ENCODE measurements at places on chromosomes 16 and 17.

DNA sequence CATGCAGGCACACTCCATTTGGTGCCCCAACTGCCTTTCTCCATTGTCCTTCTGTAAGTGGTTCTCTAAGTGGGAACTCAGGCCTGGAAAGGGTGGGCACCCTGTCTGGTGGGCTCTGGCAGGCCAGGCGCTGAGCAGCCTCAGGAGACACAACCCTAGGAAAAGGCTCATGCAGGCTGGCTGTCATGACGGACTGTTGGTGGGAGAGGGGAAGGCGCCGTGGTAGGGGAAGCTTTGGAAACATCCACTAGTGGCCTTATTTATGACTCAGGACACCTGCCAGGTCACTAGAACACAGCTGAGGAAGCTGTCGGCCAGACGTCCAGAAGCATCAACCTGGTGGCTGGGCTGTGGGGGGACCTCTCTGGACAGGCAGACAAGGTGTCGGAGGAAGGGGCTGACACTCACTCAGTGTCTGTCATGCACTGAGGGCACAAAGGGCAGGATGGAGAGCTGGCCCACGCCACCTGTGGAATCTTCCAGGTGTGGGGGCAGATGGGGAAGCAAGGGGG, 216.0 kb downstream of the SEC14L1 start:
- DNase-seq: no peak

DNA sequence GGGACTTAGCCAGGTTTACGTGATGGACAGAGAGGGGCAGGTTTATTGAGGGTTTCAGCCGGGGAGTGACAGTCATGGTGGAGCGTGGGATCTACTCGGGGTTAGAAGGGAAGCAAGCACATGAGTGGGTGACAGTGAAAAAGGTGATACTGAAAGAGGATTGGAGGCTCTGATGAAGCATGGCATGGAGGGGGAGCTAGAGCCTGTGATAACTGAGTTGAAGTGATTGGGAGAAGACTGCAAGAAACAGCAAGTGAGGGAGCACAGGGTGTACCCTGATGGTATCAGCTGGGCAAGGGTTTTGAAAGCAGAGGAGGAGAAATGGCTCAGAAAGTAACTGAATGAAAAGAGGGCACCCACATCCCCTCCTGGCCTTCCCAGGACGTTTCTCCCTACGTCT, 6.7 kb upstream of the KSR1 start:
- no peak for DNase-seq

DNA sequence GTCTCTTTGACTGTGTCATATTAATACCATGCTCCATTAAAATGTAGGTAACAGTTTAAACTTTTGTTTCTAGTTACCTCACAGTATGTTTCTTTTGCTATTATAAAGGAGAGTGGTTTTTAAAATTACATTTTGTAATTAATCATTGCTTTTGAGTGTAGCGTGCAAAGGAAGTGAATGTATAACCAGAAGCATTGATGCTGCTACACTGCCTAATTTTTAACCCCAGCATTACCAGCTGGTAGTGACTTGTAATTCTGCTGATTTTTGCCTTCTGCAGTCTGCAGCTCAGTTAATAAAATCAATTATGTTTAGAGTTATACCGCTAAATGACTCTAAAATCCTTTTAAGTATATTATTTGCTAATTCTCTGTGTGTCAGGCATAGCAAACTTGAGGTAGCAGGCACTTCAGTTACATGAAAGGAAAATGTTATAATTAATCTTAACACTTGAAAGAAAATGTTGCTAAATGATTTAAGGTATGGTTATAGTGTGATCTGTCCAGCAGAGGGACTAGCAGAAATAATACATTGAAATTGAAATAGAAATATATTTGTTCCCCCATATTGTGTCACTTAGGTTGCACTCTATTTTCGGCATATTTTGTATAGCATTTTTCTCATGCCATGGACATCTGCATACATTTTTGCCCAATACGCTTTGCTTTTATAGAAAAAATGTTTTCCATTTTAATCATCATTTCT, 388.5 kb downstream of the CNTNAP4 start:
- DNase-seq: no peak

DNA sequence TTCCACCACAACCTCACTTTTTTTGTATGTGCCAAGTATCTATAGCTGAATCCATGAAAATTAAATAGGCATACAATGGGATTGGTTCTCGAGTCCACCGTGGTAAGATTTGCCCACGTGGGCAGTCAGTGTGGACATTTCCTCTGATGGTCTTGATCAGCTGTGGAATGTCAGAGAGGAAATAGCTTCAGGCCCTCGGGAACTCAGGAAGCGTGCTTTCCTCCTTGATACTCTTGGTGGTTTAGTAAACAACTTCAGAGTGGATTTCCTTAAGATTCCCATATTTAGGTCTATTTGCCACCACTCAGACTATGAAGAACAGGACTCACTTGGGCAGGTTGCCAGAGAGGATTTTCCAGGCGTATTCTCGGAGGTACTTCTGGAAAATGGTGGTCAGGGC, 152.5 kb downstream of the VPS53 start:
- DNase-seq: no peak

GRCh38 chr16:84931506-84931905, 79.8 kb downstream of the ZDHHC7 start:
- DNase-seq: no peak

- no peak for DNase-seq
Observed at GRCh38 chr17:37614823-37615222, 5.6 kb upstream of the SYNRG start.

GRCh38 chr17:32111141-32111771, 31.0 kb upstream of the RHOT1 start:
- no peak for DNase-seq

DNA sequence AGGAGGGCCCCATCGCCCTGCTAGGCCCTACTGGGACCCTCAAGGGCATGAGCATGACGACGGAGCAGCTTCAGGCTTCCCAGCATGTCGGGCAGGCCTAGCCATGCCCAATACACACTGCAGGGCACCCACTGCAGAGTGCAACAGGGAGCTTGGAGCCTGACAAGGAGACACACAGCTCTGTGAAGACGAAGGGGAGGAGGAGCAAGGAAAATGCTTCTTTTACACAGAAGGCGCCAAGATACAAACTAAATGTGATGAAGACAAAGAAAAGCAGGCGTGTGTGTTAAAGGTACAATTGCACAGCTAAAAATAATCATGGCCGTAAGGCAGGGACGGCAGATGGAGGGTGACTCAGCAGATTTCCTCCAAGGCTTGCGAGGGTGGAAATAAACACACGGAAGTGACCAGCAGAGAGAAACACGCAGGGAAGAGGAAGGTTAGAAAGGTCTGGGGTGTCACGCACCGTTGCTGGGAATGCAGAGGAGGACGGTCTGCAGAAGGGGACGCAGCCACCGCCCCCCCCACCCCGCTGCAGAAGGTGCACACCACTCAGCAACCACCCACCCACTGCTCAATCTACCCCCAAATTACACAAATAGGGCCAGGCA, 108.5 kb downstream of the ZNF778 start:
- DNase-seq: peak; percentile 69

GRCh38 chr16:2507052-2507659, 6.6 kb upstream of the ATP6V0C start:
- peak; percentile 78 for DNase-seq

- no peak for DNase-seq
Observed at GRCh38 chr17:78001612-78002011, 43.1 kb downstream of the TNRC6C start.

GRCh38 chr16:48008011-48008525, 147.7 kb downstream of the ABCC12 start:
- DNase-seq: no peak

GRCh38 chr16:26993963-26994362, 72.8 kb upstream of the C16orf82 start:
- no peak for DNase-seq

- no peak for DNase-seq
Observed at GRCh38 chr16:75763204-75763603, 36.9 kb upstream of the CPHXL start.

- peak; percentile 70 for DNase-seq
Observed at GRCh38 chr17:35969558-35970380, 11.5 kb downstream of the CCL16 start.

- DNase-seq: no peak
Observed at GRCh38 chr16:30095166-30096078, 591 bp downstream of the YPEL3 start.

DNA sequence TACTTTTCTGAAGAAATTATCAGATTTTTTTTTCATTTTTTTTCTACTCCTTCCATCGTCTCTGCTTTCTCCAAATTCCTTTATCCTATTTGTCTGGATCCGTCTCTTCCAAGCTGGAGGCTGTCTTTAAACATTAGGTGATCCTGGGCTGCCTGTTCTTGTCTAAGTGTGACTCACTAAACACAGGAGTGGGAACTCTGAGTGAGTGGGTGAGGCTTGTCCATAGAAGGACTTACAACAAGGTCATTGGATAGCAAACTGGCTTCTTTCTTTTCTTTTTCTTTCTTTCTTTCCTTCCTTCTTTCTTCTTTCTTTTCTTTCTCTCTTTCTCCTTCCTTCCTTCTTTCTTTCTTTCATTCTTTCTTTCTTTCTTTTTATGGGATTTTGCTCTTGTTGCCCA, 18.2 kb downstream of the ALOX15 start:
- no peak for DNase-seq

DNA sequence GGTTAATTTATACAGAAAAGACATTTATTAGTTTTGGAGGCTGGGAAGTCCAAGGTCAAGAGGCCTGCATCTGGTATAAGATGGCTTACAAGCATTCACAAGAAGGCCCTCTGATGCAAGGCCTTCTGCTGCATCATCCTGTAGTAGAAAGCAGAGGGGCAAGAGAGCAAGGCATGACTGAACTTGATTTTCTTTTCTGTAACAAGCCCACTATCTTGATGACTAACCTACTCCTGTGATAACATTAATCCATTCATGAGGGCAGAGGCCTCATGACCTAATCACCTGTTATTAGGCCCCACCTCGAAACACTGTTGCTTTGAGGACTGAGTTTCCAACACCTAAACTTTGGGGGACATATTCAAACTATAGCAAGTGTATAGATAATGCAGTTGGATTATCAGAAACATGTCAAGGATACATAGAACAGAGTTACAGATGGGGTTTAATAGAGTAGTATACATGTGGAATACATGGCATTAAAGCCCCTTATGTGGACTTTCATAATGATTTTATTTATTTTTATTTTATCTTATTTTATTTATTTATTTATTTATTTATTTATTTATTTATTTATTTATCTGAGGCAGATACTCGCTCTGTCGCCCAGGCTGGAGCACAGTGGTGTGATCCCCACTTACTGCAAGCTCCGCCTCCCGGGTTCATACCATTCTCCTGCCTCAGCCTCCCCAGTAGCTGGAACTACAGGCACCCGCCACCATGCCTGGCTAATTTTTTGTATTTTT, 88.2 kb downstream of the CHD9 start:
- no peak for DNase-seq

GRCh38 chr17:78458736-78459335, 80.4 kb downstream of the PGS1 start:
- no peak for DNase-seq

DNA sequence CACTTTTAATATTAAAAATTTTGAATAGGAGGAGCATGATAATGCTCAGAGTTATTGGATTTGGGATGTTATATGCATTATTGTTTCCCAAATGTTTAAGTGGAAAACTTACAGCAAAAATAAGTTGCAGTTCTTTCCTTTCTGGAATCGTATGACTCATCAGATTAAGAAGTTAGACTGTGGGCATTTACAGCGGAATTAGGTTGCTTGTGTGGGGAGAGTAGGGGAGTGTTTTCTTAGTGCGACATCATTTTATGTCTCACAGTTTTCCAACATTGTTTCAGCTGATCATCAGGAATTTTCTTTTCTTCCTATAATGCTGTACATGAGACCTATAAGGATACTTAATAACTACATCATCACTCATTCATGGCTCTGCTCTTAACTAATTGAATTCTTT, 1631.8 kb downstream of the CDH8 start:
- no peak for DNase-seq

DNA sequence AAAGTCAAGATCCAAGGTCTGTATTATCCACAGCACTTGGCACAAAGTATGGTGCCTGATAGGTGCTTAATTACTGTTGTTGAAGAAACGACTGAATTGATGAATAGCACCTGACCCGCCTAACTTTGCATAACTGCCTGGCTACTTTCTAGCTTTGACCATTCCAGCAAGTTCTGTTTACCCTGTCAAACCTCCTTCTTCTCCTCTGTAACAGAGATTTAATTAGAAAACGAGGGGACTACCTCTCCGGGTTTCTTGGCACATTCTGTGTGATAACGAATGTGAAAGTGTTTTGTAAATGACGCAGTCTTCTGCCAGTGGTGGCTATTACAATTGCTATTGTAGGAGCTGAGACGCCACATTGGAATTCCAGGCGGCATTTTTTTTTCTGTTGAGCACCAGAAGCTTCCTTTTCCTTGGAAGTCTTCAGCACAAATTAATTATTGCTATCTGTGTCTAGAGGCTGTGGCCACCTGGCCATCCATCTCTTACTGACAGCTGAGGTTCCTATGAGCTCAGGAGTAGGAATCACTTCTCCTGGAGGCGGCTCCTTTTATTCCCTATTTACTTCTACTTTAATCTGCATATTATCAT, 522.9 kb downstream of the HS3ST4 start:
- no peak for DNase-seq

GRCh38 chr16:84827131-84827574, 7.4 kb downstream of the CRISPLD2 start:
- DNase-seq: no peak

- no peak for DNase-seq
Observed at GRCh38 chr17:71511266-71511995, 609.4 kb upstream of the SOX9 start.

- DNase-seq: no peak
Observed at GRCh38 chr17:59327981-59328290, 3.5 kb upstream of the YPEL2 start.

DNA sequence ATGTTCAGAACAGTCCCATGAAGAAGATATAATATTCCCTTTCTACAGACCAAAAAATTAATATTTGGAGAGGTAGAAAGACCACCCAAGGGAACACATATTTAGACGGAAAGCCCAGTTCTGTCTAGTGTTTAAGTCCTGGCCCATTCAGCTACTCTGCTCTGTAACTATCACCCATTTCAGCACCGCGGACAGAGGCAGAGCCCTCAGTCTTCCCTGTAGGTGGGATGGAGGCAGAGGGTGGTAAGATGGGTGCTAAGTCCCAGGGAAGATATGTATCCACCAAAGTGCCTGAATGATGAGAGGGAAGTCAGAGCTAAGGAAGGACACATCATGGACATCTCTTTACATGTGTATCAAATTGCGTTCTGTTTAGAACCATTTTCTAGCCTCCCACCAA, 27.8 kb upstream of the C16orf78 start:
- DNase-seq: no peak

DNA sequence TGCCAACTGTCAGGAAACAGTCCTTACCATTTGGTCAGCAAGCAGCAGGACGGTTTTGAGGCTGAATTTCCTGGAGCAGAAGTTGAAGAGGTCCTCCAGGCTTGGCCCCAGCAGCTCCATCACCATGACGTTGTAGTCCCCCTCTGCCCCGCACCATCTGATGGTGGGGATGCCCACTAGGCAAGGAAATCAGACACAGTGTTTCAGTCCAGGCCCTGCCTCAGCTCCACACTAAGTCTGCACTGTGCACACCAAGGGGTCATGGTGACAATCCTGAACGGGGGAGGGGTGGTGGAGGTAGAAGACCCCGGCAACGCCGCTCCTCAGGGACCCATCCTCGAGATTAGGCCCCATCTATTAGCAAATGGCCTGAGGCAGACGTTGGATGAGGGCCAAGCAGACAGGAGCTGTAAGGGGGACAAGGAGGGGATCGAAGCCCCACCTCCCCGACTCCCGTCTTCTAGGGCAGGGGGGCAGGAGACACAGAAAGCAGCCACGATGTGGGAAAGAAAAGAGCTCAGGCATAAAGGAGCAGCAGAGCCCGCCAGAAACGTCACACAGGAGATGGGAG, 18.0 kb downstream of the CSNK1D start:
- no peak for DNase-seq

Data from GM10248 (cell line).